ELR (cell line): ENCODE measurements at places on chromosomes 11 and 22.

- DNase-seq, result no peak
Measured at GRCh38 chr11:44179173-44179572, 83.7 kb downstream of the EXT2 start.

GRCh38 chr11:811446-812245, 1.9 kb downstream of the RPLP2 start:
- DNase-seq, result peak; percentile 33

GRCh38 chr11:87660926-87661660, 514.1 kb downstream of the RAB38 start:
- no peak for DNase-seq

DNA sequence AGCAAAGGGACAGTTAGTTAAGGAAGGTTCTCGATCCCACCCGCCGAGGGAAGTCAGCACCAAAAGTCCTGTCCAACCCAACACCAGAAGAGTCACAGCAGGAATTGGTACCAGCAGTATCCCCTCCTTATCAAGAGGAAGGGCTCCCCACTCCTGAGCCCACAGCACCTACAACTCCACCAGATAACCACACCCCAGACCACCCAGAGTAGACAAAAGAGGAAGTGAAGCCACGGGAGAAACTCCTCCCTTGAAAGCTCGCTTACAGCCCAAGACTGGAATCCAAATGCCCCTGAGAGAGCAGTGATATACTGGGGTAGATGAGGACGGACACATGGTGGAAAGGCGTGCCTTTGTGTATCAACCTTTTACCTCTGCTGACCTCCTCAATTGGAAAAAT, 7.3 kb upstream of the CD5 start:
- DNase-seq, result no peak

GRCh38 chr11:35714882-35715627, 52.5 kb downstream of the TRIM44 start:
- peak; percentile 60 for DNase-seq
